ENCODE measurements at places on chromosomes 4 and X. TPM values are rescaled to one million over a fixed set of nuclear protein-coding genes. Genes with fewer than 3 reads are reported as not detected.

- H3K27me3 ChIP-seq, result no peaks in the 10 kb centered on the region
- H3K36me3 ChIP-seq, result no peaks in the 10 kb centered on the region
- no peak overlapping the region for H3K27ac ChIP-seq
- DNase-seq, result no peak
- no peak overlapping the region for H3K4me3 ChIP-seq
- H3K4me1 ChIP-seq, result peaks cover 3% of the 10 kb centered on the region
Measured at GRCh38 chr4:169615467-169616106, 3.2 kb upstream of the NEK1 start.

DNA sequence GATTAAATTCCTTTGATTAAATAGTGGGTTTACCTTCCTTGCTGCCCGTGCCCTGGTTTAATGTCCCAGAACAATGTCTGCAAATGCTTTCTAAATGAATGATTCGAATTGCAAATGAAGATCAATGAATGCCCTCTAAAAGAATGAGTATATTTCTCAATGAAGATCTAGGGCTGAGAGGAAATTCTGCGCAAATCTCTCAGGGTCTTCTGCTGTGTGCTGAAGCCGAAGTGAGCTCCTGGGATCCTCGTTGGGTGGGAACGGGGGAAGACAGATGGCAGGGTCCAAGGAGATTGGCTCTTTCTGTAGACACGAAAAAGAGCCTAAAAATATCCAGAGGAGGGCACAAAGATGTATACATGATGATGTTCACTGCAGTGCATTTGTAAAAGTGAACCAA, 224.8 kb downstream of the STIM2 start:
- no peaks in the 10 kb centered on the region for H3K36me3 ChIP-seq
- no peak overlapping the region for H3K4me3 ChIP-seq
- no peak overlapping the region for H3K27ac ChIP-seq
- no peaks in the 10 kb centered on the region for H3K4me1 ChIP-seq
- no peak for DNase-seq
- peaks cover 31% of the 10 kb centered on the region for H3K27me3 ChIP-seq

DNA sequence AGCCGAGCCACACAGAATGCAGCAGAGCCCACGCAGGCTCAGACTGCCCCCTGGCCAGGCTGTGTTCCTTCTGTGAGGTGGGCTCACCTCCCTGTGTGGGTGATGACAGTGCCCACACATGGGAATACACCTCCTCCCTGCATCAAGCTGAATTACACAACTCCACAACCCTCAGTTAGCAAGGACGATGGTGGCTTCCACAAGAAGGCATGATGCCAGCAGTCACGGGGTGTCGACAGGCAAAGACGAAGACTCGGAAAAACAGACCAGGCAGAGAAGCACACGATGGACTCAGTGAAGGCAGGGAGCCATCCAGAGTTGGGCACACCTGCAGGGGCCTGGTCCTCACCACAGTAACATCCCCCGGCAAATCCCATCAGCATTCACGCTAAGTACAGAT, 12.1 kb downstream of the LETM1 start:
- no peak for DNase-seq
- no peaks in the 10 kb centered on the region for H3K27me3 ChIP-seq
- H3K36me3 ChIP-seq, result no peaks in the 10 kb centered on the region
- no peak overlapping the region for H3K27ac ChIP-seq

ZNF711 gene
- 14.5 TPM for total RNA-seq

YIPF7 gene
- 0.73 TPM for total RNA-seq

DNA sequence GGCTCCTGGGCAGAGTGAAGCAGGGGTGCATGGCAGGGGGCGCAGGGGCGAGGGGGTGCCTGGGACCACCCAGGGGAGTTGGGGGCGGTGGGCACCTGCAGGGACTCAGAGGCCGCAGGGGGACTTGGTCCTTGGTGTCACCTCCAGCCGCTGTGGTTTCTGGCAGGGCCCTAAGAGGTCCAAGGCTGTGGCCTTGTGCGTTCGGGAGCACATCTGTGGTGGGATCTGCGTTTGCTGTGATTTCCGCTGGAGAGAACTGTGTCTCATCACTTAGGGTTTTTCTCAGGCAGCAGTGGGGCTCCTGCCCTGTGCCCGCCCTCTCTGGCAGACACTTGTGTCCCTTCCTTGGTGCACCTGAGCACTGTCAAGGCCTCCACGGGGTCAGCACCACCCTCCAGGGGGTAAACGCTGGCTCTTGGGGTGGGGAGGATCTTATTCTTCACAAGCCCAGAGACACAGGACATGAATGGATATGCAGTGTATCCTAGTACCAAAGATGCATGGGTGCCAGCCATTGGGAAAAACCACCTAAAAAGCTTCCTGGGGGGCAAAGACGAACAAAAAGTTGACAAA, 66.5 kb downstream of the ACOX3 start:
- H3K36me3 ChIP-seq, result no peaks in the 10 kb centered on the region
- H3K27me3 ChIP-seq, result no peaks in the 10 kb centered on the region
- H3K4me1 ChIP-seq, result no peaks in the 10 kb centered on the region
- H3K27ac ChIP-seq, result no peak overlapping the region
- H3K4me3 ChIP-seq, result no peak overlapping the region

DNA sequence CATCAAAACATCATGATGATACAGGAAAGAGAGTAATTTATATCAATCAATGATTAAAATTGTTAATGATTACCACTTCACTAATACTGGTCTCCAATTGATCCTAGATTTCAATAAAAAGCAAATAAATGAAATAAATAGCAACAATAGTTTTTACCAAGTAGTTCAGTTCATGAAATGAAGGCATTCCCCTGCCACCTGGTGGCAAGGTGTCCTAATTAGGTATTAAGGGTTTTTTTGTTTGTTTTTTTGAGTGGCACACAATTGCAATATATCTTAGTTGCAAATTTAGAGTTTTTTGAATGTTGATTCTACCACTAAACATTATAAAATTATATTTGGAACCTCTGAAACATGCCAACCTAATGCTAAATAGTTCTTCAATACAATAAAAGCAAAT, 157.4 kb upstream of the PDE5A start:
- H3K4me1 ChIP-seq, result no peaks in the 10 kb centered on the region
- no peak overlapping the region for H3K27ac ChIP-seq
- DNase-seq, result no peak
- no peaks in the 10 kb centered on the region for H3K27me3 ChIP-seq
- no peaks in the 10 kb centered on the region for H3K36me3 ChIP-seq
- H3K4me3 ChIP-seq, result no peak overlapping the region

- no peaks in the 10 kb centered on the region for H3K36me3 ChIP-seq
- no peak overlapping the region for H3K4me3 ChIP-seq
- no peak for DNase-seq
- H3K4me1 ChIP-seq, result no peaks in the 10 kb centered on the region
- no peaks in the 10 kb centered on the region for H3K27me3 ChIP-seq
- no peak overlapping the region for H3K27ac ChIP-seq
Measured at GRCh38 chr4:52912608-52913007, 50.5 kb downstream of the RASL11B start.

HTRA3 gene
- 19.7 TPM for total RNA-seq

TMPRSS11A gene
- total RNA-seq, result not detected

DNA sequence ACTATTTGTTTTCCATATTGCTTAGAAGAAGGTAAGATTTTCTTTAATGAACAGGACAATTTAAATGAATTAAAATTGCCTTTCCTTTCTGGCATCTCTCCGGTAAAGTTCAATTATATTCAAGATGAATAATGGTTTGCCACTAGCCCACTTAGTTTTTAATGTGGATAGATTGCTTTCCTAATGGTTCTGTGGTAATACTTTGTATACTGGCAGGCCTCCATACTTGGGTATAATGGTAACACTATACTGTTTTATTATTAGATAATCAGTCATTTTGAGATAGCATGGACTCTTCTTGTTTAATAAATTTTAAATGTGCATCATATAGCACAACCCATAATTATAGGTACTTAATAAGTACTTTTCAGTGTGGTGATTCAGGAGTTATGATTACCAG, 89.5 kb downstream of the ELOVL6 start:
- no peak for DNase-seq
- no peak overlapping the region for H3K4me3 ChIP-seq
- no peaks in the 10 kb centered on the region for H3K4me1 ChIP-seq
- H3K27ac ChIP-seq, result no peak overlapping the region
- H3K27me3 ChIP-seq, result no peaks in the 10 kb centered on the region

- no peaks in the 10 kb centered on the region for H3K36me3 ChIP-seq
- H3K27me3 ChIP-seq, result no peaks in the 10 kb centered on the region
- no peaks in the 10 kb centered on the region for H3K4me1 ChIP-seq
Measured at GRCh38 chr4:123661080-123661737, 264.6 kb downstream of the SPRY1 start.

SPIN2A gene
- 0.32 TPM for total RNA-seq

DNA sequence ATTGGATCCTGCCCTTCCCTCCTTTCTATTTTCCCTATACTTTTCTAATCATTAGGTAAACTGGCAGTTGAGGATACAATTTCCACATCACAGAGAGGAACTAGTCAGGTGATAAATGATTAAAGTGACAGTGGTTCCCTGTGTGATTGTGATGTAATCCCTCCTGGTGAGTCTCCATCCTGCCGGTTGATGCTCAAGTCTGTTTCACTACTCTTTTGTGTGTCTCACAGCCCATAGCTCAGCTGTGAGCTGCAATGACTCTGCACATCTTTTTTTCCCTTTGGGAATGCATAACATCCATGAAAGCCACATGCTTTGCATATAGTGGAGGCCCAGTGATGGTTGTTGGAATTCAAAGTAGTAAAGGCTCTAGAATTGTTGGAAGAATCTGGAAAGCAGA, 60.4 kb downstream of the CCNI start:
- H3K27ac ChIP-seq, result no peak overlapping the region
- no peaks in the 10 kb centered on the region for H3K27me3 ChIP-seq
- no peak for DNase-seq
- no peak overlapping the region for H3K4me3 ChIP-seq

GRCh38 chr4:95249426-95250021, 299.2 kb downstream of the UNC5C start:
- H3K4me3 ChIP-seq, result no peak overlapping the region
- no peak for DNase-seq
- H3K36me3 ChIP-seq, result no peaks in the 10 kb centered on the region
- H3K27ac ChIP-seq, result no peak overlapping the region
- no peaks in the 10 kb centered on the region for H3K27me3 ChIP-seq

NAP1L2 gene
- total RNA-seq, result 2.6 TPM

DNA sequence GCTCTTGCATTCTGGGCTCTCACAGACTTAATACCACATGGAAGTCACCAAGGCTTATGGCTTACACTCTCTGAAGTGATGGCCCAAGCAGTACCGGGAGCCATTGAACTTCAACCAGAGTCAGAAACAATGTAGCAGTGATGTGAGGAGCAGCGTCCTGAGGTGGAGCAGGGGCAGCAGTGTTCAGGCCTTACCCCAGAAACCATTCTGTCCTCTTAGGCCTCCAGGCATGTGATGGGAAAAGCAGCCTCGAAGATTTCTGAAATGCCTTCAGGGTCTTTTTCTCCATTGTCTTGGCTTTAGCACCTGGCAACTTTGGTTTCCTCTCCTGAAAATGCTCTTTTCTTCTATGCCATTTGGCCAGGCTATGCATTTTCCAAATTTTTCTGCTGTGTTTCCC, 22.8 kb upstream of the PIN4 start:
- peaks cover 30% of the 10 kb centered on the region for H3K27me3 ChIP-seq
- no peaks in the 10 kb centered on the region for H3K4me1 ChIP-seq
- no peak for DNase-seq
